ENCODE measurements at places on chromosomes 6 and 20.
A peak's percentile ranks its signal among the peaks of the same experiment; 100 is the strongest.

GRCh38 chr6:42378125-42378524 lies 73.6 kb downstream of the TRERF1 start:
- DNase-seq: no peak

DNA sequence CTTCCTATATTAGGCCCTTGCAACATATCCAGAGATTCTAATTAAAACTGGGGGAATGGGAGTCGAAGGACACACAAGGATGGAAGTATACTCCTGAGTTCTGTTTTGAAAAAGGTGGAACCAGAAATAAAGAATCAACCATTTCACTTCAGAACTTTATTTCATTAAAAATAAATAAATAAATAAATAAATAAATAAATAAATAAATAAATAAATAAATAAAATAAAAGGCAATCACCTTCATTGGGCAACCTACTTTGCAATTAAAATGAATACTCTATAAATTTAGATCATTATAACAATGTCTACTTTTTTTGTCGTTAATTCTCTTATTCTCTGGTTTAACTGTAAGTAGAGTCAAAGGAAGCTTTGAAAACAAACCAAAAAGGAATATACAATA lies 25.6 kb downstream of the GPR63 start:
- no peak for DNase-seq

GRCh38 chr6:113011801-113012200 lies 664.7 kb downstream of the RFPL4B start:
- DNase-seq: no peak

GRCh38 chr6:79042088-79042798 lies 35.8 kb downstream of the PHIP start:
- no peak for DNase-seq

DNA sequence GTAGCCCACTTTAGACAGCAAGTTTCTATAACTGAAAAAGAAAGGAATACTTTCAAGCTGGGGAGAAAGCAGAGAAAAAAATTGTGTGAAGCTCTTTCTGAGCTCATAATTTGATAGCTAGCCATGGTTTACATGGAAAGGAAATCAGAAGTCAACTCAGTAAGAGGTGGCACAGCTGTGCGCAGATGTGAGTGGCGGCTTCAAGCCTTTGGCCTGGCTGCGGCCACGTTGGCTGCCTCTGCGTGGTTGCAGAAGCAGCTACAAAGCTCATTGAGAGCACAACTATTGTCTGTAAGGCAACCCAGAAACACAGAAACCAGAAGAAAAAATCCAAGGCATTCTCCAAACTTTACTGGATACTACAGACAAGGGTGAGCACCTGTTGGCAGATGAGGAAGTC lies 136.9 kb downstream of the SASH1 start:
- no peak for DNase-seq

GRCh38 chr6:5763407-5763806 lies 243.3 kb downstream of the NRN1 start:
- no peak for DNase-seq

- DNase-seq: no peak
Observed at GRCh38 chr20:51917886-51918535, 115.7 kb upstream of the SALL4 start.

DNA sequence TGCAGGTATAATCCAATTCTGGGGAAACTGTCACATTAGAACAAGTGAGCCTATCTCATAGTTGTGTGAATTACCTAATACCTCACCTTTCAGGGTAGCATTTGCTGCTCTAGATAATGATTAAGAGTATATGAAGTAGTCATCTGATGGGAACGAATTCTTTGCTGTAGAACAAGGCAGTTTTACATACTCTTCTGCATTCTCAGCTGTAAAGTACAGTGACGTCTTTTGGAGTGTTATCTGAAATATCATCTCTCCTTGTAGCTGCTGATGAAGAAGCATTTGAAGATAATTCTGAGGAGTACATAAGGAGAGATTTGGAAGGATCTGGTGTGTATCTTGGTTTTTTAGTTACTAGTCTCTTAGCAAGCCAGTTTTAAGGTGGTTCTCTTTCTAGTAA lies 28.4 kb downstream of the CSE1L start:
- no peak for DNase-seq

GRCh38 chr6:1325461-1326309 lies 13.8 kb downstream of the FOXQ1 start:
- no peak for DNase-seq

- DNase-seq: no peak
Observed at GRCh38 chr20:45404438-45404837, 3.7 kb upstream of the DBNDD2 start.

GRCh38 chr6:50990750-50991446 lies 172.2 kb downstream of the TFAP2B start:
- DNase-seq: no peak

- DNase-seq: no peak
Observed at GRCh38 chr6:39821046-39821740, 29.0 kb downstream of the DAAM2 start.

DNA sequence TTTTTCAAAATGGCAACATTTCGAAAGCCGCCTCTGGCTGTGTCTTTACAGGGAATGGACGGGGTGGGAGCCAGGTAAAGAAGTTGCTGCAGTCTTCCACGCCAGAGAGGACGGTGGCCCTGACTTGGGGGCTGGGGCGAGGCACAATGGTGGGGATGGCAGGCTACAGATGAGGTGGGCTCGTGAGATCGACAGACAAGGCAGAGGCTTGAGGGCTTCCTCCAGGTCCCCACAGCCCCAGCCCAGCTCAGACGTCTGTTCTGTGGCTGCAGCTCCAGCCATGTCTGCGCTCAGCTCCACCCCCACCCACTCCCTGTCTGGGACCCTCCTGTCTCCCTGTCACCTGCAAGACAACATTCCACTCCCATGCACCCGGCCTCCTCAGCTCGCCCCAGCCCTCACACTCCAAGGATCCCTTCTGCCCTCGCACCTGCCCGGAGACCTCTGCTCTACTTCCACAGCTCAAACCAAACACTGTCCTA lies 7.4 kb upstream of the C20orf144 start:
- peak; percentile 9 for DNase-seq

DNA sequence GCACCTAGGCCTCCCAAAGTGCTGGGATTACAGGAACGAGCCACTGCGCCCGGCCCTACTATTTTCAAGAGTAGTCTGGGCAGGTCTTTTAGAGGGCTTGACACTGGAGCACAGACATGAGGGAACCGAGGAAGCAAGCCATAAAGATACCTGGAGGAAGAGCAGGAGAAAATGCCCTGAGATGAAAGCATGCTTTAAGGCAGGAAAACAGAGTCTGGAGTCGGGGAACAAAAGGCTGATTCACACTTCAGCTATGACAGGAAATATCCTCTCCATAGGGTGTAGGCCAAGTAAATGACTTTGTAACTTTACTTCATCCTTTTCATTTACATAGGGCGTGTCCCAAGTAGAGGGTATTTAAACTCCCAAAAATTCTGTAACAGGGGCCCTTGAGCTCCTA lies 4.3 kb upstream of the SERINC3 start:
- no peak for DNase-seq

DNA sequence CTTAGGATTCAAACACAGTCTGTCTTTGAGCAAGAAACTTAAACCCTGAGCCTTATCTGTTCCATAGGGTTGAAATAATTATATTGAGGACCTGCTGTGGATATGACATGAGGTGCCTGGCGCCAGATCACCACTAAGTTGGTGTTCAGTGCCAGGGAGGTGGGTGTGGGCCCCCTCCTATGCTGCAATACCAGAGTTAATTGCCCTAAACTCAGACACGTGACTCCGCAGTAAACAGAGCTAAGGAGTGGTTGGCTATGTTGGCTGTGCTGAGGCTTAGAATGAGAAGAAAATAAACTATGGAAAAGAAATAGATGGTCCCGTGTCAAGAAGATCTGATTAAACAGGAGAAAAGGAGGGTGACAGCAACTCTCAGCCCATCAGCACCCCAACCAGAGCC lies 419.4 kb upstream of the JARID2 start:
- no peak for DNase-seq

DNA sequence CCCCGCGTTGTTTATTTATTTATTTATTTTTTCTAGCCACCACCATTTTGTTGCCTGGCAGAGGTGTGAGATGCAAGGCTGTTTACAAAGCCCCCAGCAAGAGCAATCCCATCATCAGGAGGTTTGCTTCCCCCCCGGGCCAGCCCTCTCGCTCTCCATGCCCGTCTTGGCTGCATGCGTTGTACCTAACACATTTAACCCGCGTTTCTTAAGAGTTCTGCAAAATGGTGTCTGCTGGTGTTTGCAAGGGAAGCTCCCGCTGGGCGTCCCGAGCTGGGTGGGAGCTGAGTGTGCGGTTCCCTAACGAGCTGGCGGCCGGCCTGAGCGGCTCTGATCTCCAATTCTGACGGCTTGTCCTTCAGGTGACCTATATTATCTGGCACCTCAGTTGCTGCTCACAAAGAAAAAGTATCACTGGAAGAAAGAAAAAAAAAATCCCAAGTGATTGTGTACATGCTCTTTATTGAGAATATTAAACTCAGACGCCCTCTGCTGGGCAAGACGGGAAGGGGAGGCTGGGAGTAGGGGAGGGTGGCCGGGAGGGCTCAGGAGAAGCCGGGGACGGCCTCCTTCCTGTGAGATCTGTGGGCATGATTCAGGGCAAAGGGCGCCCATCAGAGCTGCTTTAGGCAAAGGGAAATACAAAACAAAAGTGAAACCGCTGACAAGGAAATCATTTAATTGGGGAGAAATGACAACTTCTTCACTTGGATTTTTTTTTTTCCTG lies 154.8 kb downstream of the BCAS1 start:
- DNase-seq: peak; percentile 38

DNA sequence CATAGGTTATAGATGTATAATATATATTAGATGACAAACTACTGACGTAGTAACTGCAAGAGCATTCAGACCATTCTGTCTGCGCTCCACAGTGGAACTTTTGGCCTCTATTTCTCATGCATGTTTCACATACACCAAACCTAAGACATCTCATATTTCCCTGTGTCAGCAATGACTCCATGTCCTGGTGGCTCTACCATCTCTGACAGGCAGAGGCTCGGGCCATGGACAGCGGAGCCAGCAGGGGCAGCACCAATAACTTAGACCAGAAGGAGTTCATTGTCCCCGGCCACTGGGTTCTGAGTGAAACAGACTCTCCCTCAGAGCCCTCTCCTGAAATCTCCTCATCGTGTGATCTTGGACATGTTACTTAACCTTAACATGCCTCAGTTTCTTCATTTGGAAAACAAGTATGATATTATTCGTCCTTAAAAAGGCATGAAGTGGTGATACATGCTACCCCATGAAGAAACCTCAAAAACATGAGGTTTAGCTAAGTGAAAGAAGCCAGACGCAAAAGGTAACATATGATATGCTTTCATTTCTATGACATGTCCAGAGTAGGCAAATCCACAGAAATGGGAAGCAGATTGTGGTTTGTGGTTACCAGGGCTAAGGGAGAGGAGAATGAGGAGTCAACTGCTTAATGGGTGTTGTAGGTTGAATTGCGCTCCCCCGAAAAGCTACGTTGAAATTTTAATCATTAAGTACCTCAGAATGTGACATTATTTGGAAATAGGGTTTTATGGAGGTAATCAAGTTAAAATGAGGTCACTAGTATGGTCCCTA lies 564.0 kb upstream of the JARID2 start:
- no peak for DNase-seq

DNA sequence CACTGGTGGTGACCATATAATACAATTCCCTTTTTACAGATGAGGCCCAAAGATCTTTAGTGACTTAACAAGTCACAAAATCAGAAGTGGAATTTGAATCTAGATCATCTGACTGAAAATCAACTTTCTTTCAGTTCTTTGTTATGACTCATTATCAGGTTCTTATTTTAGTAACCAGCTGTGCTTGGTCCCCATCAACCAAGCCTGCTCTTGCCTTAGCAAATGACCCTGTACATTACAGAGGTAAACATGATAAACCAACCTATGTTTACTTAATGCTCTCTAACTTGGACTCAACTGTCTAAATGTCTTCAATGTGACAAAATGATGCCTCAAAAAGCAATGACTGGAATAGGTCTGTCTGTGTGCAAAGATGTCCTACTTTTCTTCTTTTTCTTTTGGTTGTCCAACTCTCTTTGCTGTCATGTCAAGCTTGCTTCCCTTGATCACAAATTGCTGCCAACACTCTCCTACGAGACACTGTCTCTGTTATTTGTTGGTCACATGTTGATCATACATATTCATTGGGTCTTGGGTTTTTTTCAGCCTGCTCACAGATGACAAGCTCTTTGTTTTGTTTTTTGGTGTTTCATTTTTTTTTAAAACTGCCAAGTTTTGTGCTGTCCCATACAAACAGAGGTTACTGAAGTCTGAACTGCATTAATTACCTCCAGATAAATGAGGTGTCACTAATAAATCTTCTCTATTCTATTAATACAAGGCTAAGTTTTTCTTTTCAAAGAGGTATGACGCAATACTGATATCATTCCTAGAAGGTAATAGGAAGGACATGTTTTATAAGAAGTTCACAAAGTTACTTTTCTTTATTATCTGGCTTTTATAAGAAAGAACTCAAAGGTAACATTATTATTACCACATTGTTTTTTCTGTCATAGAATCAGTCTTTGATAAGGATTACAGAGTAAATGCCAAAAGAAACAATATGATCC lies 62.2 kb upstream of the PLN start:
- no peak for DNase-seq

DNA sequence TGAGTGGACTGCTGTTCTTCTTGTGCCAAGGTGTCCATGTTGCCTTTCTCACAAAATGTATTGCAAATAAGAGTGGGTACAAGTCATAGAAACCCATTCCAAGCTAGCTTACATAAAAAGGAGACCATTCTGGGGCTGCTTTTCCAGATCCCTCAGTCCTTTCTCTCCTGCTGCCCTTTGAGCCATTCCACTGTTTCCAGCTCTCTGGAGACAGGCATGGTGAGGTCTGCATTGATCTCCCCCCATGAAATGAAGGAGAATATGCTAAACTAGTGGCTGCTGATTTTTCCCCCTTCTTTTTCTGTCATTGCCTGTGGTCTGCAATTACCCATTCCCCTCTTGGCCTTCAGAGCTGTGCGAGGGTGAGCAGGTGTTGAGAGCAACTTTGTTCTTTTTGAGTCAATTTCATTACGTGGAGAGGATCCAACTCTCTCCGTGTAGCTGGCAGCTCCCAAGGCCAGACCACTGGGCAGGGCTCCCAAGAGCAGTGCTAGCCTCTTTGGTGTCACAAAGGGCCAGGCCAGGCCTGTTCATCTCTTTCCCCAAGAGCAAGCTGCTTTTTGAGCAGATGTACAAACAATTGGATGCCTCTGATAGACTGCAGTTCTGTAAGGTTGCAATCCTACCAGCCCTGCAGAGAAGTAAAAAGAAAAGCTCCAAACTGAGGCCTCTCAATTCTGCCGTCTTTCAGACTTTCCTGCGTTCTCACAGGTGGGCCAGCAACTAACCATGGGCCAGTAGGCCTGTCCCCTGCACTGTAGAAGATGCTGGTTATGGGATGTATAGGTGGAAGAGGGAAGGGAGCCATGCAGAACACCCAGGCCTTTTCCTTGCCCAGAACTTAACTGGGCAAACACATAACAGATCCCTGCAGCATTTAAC lies 96.1 kb upstream of the ARMC2 start:
- no peak for DNase-seq
